ENCODE measurements at places on chromosomes 6 and 20.

DNA sequence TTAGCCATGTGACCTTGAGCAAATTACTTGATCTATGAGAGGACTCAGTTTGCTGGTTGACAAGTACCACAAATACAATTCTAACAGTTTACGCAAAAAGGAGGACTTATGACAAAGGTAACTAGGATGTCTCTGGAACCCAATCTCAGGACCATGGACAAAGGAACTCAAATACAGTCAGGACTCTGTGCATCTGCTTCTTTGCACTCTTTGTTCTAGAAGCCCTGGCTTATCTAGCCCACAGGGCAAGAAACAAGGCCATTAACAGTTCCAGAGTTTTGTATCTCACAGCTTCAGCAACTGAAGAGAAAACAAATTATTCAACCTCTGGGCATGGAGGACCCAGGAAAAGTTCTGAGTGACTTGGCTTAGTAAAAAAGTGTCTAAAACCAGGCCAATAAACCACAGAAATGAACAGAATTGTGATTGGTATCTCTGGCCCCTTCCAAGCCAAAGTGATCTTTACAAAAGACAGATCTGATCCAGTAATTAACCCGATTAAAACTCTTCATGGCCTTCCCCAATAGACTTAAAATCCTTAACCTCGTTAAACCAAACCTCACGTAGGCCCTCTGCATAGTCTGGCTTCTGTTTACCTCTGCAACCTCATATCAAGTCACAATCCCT is 5.9 kb downstream of the WASF1 start:
- DNase-seq: no peak

DNA sequence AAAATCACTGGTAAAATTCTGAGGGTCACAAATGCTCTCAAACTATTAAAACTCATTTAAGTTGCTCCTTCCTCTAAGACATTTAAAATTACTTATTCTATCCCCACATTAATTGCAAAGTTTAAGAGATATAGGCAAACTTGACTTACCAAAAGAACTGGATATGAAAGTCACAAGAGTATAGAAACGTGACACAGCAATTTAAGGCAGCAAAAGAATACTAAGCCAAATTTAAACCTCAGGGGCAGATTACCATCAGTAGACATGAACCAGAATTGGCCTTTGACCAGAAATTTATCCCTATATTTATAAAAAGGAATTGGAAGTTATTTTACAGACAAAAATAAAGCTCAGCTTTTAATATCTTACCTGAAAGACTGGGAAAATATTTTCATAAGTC is 56.0 kb downstream of the MAP3K7 start:
- no peak for DNase-seq

- DNase-seq: no peak
These were observed 128.7 kb downstream of the SYNE1 start for GRCh38 chr6:152508477-152508876.

- no peak for DNase-seq
These were observed 87.5 kb upstream of the SYNDIG1 start for GRCh38 chr20:24381886-24382285.

DNA sequence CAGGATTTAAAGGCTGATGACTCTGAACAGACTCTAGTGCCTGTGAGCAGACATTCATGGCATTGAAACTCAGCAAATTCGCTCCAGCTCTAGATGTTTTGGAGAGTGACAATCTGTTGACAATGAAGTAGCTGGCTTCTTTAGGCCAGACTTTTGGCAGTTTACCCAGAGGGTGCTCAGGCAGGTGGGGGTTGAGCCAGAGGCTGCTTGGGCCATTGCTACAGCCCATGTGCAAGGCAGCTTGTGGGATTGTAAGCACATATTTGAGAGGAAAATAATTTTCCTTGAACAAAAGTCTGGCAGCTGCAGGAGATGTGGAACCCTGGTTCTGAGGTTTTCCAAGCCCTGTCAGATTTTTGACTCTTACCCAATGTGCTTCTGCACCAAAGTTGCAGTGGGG is 311.6 kb downstream of the CDC5L start:
- DNase-seq: no peak

GRCh38 chr20:33007376-33008335 is at the start of gene BPIFB2:
Gene BPIFB2, plus strand, starts transcription at chr20:33007704. Its CDS starts 871 bp downstream, at chr20:33008575.
- no peak for DNase-seq

DNA sequence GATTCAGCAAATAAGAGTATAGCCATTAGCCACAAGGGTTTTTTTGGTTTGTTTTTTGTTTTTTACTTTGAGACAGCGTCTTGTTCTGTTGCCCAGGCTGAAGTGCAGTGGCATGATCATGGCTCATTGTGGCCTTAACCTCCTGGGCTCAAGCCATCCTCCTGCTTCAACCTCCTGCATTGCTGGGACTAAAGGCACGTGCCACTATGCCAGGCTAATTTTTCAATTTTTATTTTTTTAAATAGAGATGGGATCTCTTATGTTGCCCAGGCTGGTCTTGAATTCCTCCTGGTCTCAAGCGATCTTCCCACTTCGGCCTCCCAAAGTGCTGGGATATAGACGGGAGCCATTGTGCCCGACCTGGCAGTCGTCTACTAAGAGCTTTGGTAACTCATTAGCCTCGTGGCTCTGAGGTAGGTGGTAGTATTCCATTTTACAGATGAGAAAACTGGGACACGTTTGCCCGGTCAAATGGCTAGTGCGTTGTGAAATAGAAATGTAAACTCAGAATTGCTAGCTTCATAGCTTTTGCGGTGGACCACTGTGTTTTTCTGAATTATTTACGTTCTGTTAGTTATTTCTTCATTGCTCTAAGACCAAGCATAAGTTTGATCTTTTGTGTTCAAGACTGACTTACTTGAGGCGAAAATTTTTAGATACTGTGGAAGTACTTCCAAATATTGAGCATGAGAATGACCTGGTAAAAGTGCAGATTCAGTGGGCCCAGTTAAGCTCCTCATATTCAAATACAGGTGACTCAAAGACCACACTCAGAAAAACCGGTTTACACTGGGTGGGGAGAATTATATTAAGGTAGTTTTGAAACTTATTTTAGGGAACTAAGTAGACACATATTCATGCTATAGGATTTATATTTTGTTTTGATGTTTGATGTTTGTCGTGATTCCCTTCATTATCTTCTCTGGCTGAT is 2.1 kb downstream of the PANK2 start:
- no peak for DNase-seq

DNA sequence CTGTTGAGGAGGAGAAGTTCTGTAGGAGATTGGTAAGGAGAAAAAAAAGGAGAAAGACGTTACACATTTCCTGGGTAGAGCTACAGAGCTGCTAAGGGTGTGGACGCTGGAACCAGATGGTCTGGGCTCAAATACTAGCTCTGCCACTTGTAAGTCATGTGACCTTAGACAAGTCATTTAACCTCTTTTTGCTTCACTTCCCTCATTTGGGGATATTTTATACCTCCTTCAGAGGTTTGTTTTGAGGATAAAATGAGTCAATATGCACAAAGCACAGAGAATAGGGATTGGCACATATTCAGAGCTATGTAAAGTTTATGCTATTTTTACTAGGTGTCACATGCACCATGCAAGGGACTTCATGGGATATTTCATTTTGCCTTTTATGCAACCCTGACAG is 708.8 kb downstream of the DHX35 start:
- no peak for DNase-seq

- DNase-seq: no peak
These were observed 120.0 kb downstream of the SLC16A10 start for GRCh38 chr6:111207141-111207858.

DNA sequence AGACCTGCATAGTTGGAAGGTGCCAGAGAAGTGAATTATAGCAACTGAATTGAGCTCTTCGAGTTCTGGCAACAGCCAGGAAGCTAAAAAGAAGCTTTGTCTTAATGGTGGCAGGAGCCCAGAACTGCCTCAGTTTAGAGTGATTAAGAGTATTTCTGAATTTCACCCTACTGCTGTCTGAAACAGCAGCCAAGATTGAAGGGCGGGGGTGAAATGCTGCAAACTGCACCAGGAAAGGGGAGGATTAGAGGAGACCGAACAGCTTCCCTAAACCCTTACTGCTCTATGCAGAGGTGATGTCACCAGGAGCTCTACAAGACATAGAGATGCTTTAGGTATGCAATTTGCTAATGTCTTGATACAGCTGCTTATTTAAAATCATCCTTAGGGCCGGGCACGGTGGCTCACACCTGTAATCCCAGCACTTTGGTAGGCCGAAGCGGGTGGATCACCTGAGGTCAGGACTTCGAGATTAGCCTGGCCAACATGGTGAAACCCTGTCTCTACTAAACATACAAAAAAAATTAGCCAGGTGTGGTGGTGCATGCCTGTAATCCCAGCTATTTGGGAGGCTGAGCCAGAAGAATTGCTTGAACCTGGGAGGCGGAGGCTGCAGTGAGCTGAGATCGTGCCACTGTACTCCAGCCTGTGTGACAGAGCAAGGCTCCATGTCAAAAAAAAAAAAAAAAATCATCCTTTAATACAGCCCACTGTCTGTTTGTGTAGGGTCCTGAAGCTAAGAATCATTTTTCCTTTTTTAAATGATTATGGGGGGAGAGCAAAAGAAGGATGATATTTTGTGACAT is 91.7 kb upstream of the IYD start:
- no peak for DNase-seq

GRCh38 chr6:170023620-170024521 is 267.0 kb downstream of the DLL1 start:
- DNase-seq: no peak

DNA sequence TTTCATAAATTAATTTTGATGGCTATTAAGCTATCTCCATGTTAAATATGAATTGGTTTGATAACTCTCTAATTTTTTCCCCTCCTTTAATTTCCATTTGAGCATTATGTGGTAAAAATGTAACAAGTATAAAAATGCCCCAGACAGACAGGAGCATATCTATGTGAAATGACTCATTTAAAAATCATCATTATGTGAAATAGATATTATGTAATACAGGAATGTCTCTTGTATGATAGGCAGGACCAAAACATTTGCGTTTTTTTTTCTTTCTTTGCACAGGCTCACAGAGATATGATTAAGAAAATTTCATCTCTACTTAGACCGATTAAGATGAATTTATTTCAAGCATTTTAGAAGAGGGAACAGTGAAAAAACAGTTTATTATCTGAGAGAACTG is 95.8 kb downstream of the AKAP7 start:
- no peak for DNase-seq

- DNase-seq: no peak
These were observed 628.8 kb upstream of the SLC35B3 start for GRCh38 chr6:9064156-9064555.

DNA sequence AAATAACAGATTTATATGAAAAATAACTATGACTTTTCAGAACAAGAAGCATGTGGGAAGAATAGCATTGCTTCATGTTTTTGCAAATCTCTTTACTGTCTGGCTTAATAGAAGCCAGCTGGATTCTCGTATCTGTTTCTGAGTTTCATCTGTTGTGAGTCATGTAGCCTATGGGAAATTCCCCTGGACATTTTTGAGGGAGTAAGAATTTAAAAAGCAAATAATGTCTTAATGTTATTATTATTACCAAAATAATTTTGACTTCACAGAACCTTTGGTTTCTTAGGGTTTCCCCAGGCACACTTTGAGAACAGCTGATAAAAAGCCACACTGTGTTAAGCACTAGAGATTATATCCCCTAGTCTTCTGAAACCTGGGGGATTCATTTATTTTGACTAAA is 75.8 kb downstream of the SYCP2L start:
- no peak for DNase-seq

GRCh38 chr6:164749221-164750064 is 560.0 kb downstream of the C6orf118 start:
- DNase-seq: no peak

DNA sequence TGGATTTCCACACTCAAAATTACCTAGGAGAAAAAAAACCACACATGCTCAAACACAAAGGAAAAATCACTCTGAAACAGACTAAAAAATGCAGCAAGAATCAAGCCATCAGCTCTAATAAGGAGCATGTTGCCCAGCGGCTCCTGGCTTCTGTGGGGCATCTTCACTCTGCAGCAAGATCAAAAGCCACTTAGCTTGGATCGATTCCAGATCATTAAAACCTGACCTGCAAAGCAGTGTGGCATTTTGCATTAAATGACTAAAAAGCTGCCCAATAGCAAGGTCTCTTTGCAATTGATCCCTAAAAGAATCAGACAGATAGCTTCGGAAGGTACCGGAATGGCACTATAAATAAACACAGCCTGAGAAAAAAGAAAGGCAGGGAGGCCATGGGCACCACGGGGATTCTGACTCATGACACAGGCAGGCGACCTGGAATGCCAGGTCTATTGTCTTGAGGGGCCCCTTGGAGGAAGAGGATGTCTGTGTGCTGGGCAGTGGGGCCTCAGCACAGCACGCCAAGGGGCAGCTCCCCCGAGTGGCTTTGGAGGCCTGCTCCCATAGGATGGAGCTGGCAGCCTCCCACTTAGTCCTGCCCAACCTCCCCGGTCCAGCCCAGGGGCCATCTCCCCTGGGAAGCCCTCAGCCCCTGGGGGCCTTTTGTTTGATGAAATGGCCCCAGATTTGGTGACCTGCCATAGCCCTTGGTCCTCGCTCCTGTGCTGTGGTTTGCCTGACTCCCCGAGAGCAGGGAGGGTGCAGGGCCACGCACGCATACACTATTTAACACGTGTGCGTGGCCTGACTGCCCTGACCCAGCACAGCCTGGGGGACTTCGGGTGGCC is 7.6 kb downstream of the LEMD2 start:
- DNase-seq: no peak

DNA sequence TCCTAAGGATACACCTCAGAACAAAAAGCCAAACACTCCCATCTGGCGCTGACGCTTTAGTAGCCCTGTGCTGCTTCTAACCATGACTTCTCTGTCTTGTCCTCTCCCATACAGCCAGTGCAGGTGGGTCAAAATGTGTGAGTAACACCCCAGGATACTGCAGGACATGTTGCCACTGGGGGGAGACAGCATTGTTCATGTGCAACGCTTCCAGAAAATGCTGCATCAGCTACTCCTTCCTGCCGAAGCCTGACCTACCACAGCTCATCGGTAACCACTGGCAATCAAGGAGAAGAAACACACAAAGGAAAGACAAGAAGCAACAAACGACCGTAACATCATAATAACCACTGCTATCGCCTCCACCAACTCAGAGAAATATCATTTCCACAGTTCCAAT is 1.4 kb downstream of the DEFB132 start:
- no peak for DNase-seq

DNA sequence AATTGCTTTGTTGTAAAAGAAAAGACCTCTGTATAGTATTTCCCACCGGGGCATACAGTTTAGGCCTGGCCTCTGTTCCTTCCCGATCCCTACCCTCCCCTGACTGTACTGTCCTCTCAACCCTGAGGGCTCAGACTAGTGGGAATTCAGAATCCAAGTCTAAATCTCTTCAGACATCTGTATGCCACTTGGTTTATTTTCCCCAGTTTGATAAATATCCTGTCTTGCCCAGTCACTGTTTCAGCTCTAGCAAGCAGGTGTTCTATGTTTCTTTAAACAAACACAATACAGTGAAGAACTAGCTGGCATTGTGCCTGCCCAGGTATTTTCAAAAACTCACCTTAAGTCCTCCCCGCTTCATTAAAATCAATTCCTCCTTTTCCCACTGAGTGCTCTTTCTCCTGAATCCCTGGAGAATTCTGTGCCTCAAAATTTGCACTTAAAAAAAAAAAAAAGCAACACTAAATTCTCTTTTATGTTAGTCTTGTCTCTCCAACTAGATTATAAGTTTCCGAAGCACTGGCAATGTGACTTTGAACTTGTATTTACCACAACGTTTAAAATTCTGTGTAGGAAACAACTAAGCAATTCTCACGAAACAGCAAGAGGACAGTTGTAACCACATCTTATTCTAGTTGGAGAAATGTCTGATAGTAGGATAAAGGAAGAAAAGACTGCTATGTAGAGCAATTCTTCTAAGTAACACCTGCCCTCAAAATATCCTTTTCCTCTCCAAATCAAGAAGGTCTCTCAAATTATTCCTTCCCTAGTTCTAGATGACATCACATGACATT is 112.0 kb upstream of the CARMIL1 start:
- DNase-seq: no peak
